Renal pelvis (tissue), 12 donors: ENCODE measurements at places on chromosomes 7 and 10. TPM values are rescaled to one million over a fixed set of nuclear protein-coding genes. Genes with fewer than 3 reads are reported as not detected.

ITPRID1 gene
- polyA plus RNA-seq: not detected

- DNase-seq: no peak
Observed at GRCh38 chr10:75611993-75612372, 180.6 kb downstream of the LRMDA start.

DNA sequence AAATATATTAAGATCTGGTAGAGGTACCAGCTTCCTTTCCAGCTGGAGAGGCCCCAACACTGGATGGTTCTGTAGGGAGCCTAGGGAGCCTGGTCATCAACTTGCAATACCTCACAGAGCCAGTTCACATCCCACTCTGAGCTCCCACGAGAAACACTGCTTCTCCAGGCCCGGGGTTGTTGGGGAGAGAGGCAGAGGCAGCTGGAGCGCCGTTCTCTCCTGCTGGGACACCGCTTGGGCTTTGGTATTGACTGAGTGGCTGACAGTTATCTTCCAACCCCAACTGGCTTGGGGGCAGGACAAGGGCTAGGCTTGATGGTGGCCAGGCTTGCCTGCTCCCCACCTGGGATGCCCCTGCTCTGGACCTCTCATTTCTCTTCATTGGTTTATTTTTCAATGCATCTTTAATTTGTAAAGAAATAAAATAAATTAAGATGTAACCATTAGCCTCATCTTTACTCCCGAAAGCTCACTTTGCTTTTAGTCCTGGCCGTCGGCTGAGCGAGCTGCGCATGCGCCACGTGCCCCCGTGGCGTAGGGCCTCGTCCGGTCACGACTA lies 10.0 kb upstream of the CHCHD1 start:
- DNase-seq: no peak

- no peak for DNase-seq
Observed at GRCh38 chr10:95545981-95546380, 15.2 kb downstream of the SORBS1 start.

DNA sequence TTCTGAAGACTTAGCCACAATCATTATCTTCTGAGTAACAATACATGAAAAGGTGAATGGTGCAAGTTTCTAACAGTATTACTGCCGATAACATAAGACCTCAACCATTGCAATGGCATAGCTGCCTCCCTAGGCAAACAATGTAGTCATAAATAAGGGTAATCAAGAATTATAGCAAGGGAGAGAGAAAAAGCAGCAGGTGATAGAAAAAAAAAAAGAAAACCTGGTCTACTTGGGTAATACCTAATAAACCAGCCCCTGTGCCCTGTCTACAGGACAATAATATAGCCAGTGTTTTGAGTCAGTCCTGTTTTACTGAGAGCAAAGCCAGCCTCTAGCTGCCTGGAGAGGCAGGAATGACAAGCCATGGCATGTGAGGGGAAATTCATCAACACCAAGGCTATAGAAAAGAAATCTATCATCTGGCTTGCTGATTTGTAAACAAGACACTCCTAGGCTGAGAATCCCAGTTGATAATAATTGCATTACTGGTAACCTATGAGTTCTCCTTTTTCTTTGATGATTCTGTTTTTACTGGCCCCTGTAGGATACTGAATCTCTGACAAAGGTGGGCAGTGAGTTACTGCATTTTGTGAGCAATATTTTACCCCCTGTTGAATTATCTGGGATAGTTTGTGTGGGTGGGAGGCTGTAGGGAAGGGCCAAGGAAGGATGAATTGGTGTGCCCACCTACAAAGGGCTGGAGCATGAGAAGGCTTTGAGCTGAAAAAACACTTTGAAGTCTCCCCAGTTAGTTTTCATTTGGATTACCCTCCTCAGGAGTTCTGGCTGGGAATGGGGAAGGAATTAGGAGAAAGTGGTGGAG lies 1.7 kb upstream of the WEE2 start:
- no peak for DNase-seq
